ENCODE measurements at places on chromosomes 6 and 20. TPM values are rescaled to one million over a fixed set of nuclear protein-coding genes. Genes with fewer than 3 reads are reported as not detected.

GRCh38 chr6:36739947-36740817 lies 42.6 kb downstream of the RAB44 start:
- DNase-seq, result no peak

- DNase-seq, result no peak
Measured at GRCh38 chr6:168285456-168285855, 34.1 kb downstream of the DACT2 start.

DNA sequence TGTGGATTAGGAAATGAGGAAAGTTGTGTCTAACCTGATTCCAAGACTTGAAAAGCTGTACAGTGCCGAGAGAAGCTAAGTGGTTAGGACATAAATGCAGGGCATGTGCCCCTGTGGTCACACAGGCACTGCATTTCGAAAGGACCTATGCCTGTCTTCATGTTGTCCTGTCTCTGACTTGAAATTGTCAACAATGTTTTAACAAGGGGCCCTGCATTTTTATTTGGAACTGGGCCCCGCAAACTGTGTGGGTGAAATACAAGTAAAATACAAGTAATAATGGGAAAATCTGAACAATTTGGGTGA lies 38.8 kb downstream of the MRS2 start:
- no peak for DNase-seq

- no peak for DNase-seq
Measured at GRCh38 chr6:14638906-14639761, 521.6 kb downstream of the CD83 start.

Gene EGFL8
- total RNA-seq, result 27.2 TPM

GRCh38 chr6:139763468-139764210 lies 389.2 kb upstream of the CITED2 start:
- no peak for DNase-seq

DNA sequence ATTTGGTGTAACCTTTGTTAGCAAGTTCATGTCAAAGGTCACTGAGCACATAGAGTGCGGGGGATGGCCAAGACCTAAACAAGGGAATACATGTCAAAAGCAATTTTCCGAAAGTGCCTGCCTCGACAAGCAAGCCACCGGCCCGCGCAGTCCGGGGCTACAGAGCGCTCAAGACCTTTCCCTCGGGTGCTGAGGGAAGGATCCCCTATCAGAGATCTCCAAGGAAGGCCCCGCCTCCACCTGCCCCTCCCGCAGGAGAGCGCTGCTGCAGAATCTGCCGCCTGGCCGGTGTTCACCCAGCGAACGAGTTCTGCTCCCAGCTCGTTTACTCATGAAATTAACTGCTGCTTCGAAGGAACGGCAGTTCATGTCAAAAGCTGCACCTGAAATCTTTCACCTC lies 252.7 kb downstream of the BMP7 start:
- DNase-seq, result peak; percentile 81

GRCh38 chr6:170067923-170068360 lies 222.9 kb downstream of the DLL1 start:
- DNase-seq, result no peak

GRCh38 chr6:166262743-166263515 lies 45.3 kb downstream of the PRR18 start:
- no peak for DNase-seq

Gene SLC13A3
- 17.5 TPM for total RNA-seq

- no peak for DNase-seq
Measured at GRCh38 chr20:39576771-39577170, 614.6 kb downstream of the DHX35 start.

Gene ISM1
- total RNA-seq, result 0.24 TPM
